ENCODE measurements at places on chromosomes 4 and X. TPM values are rescaled to one million over a fixed set of nuclear protein-coding genes. Genes with fewer than 3 reads are reported as not detected.

Gene SPATA4
- not detected for total RNA-seq

Gene TLR1
- total RNA-seq = 51.5 TPM

Gene HAND2
- total RNA-seq = not detected

Gene PNMA3
- 3.5 TPM for total RNA-seq

All from natural killer cell (primary cell).